ENCODE measurements at places on chromosomes 4 and X. TPM values are rescaled to one million over a fixed set of nuclear protein-coding genes. Genes with fewer than 3 reads are reported as not detected.

- no peak overlapping the region for H3K27ac ChIP-seq
- no peak for DNase-seq
Observed at GRCh38 chrX:1397441-1398270, 5.7 kb upstream of the SLC25A6 start.

The NLGN3 gene
- total RNA-seq = 29.5 TPM

The FUNDC2 gene
- 105 TPM for total RNA-seq

- H3K4me3 ChIP-seq = peak within 1 kb of the TSS; percentile 97
- DNase-seq = peak; percentile 59
- H3K27me3 ChIP-seq = no peaks in the 10 kb centered on the region
- H3K27ac ChIP-seq = peak within 1 kb of the TSS; percentile 97
Observed at GRCh38 chrX:57121162-57121755, at the start of gene SPIN2B. Gene SPIN2B, minus strand, starts transcription at chrX:57121548.

The SYN1 gene
- 4.5 TPM for total RNA-seq

DNA sequence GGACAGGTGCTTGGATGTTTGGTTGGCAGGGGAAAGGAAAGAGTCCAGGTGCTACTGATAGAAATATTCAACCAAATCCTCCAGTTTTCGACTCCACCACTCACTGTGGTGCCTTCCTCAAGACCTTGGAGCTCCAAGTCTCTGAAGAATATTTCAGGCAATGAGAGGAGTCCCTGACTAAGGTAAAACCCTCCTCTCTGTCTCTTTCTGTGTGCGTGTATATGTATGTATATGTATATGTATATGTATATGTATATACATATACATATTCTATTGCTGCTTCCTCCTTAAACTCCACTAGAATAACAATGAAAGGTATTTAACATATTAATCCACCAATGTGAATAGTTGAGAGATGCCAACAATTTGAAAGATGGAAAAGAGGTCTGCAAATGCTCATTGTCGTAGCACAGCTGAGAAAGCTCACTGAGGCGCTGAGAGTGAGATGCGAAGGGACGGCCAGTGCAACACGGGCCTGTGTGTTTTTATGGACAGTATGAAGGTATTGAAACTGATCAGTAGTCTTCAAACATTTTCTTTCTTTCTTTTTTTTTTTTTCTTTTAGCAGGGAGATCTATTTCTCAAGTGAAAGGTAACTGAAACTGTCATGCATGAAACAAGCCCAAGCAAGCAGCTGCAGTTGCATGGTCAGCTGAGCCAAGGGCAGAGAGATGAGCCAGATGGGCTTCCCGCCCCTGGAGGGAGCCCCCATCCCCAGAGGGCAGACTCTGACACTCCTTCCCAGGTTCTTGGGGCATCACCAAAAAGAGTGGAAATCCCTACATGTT, 41.1 kb upstream of the HS3ST1 start:
- no peak overlapping the region for H3K4me3 ChIP-seq
- peaks cover 3% of the 10 kb centered on the region for H3K4me1 ChIP-seq
- DNase-seq = no peak
- H3K27me3 ChIP-seq = no peaks in the 10 kb centered on the region
- no peak overlapping the region for H3K27ac ChIP-seq
- H3K36me3 ChIP-seq = no peaks in the 10 kb centered on the region

The PABPC1L2A gene
- 0.23 TPM for total RNA-seq

- DNase-seq = no peak
- no peak overlapping the region for H3K27ac ChIP-seq
- H3K36me3 ChIP-seq = no peaks in the 10 kb centered on the region
- no peaks in the 10 kb centered on the region for H3K4me1 ChIP-seq
- no peaks in the 10 kb centered on the region for H3K27me3 ChIP-seq
Observed at GRCh38 chr4:176052744-176053143, 12.9 kb upstream of the WDR17 start.

DNA sequence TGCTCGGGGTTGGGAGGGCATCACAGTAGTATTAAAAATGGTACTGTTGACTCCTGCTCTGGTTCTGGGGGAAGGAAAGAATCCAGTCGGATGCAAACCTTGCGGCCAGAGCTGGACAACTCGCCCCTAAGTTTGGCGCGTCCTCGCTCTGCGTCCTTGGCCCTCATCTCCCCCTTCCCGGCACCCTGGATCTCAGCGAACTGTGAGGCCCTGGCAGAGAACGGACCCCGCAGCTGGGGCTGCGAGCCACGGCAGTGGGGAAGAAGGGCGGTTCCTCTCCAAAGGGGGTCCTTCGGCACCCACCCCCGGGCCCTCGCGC, 14.0 kb downstream of the ARHGEF6 start:
- DNase-seq = no peak
- H3K36me3 ChIP-seq = no peaks in the 10 kb centered on the region
- no peaks in the 10 kb centered on the region for H3K27me3 ChIP-seq
- H3K4me3 ChIP-seq = peak overlapping the region; percentile 81
- H3K4me1 ChIP-seq = peaks cover 7% of the 10 kb centered on the region

The MSN gene
- 184 TPM for total RNA-seq

GRCh38 chr4:84498935-84499623, at the start of gene NKX6-1:
Gene NKX6-1, minus strand, starts transcription at chr4:84499292. Its CDS starts 1,064 bp downstream, at chr4:84498228.
- peak; percentile 76 for DNase-seq
- peaks cover 74% of the 10 kb centered on the region for H3K4me1 ChIP-seq
- H3K4me3 ChIP-seq = peak within 1 kb of the TSS; percentile 95
- peaks cover 7% of the 10 kb centered on the region for H3K36me3 ChIP-seq
- H3K27me3 ChIP-seq = peaks cover 94% of the 10 kb centered on the region

DNA sequence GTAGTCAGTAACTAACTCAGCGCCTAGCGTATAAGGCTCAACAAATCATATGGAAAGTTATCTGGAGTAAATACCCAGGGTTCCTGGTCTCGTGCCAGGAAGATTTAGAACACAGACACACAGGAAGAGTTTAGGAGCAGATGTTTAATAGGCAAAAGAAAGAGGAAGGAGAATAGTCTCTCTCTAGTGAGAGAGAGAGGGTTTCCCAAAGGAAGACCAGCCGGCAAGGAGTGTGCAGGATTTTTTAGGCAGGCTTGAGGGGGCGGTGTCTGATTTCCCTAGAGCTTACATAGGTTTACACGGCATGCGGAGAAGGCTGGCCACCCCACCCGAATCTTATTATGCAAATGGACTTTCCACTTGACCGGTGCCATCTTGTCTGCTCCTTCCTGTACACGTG, 284.0 kb upstream of the FRG1 start:
- no peaks in the 10 kb centered on the region for H3K4me1 ChIP-seq
- H3K36me3 ChIP-seq = no peaks in the 10 kb centered on the region
- H3K27me3 ChIP-seq = no peaks in the 10 kb centered on the region
- H3K27ac ChIP-seq = no peak overlapping the region
- H3K4me3 ChIP-seq = no peak overlapping the region
- DNase-seq = no peak

The FGA gene
- total RNA-seq = not detected

- peaks cover 5% of the 10 kb centered on the region for H3K36me3 ChIP-seq
- no peaks in the 10 kb centered on the region for H3K27me3 ChIP-seq
- no peak overlapping the region for H3K4me3 ChIP-seq
- no peak for DNase-seq
Observed at GRCh38 chr4:91057871-91058270, 930.7 kb downstream of the CCSER1 start.

The AKAP4 gene
- not detected for total RNA-seq

- peaks cover 9% of the 10 kb centered on the region for H3K4me1 ChIP-seq
- H3K36me3 ChIP-seq = peaks cover 3% of the 10 kb centered on the region
- no peak overlapping the region for H3K4me3 ChIP-seq
Observed at GRCh38 chr4:157824021-157824420, 348.8 kb downstream of the GASK1B start.

The CENPC gene
- 28.7 TPM for total RNA-seq

The PDGFC gene
- 19.1 TPM for total RNA-seq

The POF1B gene
- not detected for total RNA-seq

The TNMD gene
- total RNA-seq = not detected

The AMELX gene
- not detected for total RNA-seq

DNA sequence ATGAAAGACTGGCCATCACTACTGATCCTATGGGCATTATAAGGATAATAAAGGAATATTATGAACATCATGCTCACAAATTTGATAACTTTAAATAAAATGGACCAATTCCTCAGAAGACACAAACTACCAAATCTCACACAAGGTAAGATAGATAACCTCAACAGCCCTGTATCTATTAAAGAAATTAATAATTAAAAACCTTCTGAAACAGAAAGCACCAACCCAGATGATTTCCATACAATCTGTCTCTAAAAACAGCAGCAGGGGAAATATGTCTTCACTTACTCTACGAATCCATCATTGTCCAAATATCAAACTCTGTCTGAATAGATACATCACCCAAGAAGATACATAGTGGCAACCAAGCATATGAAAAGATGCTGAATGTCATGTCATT, 55.2 kb downstream of the LCORL start:
- DNase-seq = no peak
- no peaks in the 10 kb centered on the region for H3K4me1 ChIP-seq
- no peaks in the 10 kb centered on the region for H3K27me3 ChIP-seq
- no peak overlapping the region for H3K4me3 ChIP-seq
- no peak overlapping the region for H3K27ac ChIP-seq

DNA sequence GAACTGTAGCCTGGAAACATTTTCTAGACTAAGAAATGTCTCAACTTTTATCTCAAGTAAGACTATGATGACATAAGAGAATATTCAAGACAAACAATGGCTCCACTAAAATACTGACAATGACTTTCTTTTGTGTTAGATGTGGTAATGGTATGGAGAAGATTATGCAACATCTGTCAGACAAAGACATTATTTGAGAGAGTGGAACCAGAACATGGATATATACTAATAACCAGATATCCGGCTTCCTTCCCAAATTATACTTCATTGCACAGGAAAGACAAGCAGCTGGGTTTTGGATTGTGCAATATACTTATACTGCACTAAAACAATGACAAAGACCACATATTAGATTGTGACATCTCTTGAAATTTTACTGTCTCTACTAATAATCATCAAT, 290.8 kb upstream of the GIMD1 start:
- no peaks in the 10 kb centered on the region for H3K27me3 ChIP-seq
- DNase-seq = no peak
- H3K4me3 ChIP-seq = no peak overlapping the region
- H3K4me1 ChIP-seq = no peaks in the 10 kb centered on the region
- H3K27ac ChIP-seq = no peak overlapping the region

DNA sequence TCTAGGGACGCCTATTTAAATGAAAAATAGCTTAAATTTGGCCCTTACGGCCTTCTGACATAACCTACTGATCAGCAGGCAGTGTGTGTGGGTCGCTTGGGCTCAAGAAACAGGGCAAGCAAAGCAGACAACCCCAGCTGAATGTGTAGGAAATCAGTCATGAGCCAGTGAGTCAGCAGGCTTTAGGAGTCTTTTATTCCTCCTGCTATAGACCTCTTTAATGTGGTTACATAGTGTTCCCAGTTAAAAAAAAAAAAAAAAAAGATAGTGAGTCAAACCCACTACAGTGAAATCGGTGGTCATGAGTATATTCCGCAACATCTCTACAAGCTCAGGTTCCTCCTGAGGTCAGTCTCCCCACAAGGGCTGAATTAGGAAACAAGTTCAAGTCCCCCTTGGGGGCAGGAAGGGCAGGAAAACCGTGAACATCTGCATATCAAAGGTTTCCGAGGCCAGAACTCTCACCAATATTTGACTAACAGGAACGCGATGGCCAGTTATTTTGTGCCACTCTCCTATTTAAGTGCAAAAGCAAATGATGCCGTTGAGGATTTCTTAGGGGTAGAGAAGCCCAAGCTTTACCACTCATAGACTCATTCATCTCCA, 32.7 kb downstream of the ACSL1 start:
- no peak for DNase-seq
- H3K4me3 ChIP-seq = no peak overlapping the region
- H3K4me1 ChIP-seq = peaks cover 4% of the 10 kb centered on the region
- no peak overlapping the region for H3K27ac ChIP-seq
- no peaks in the 10 kb centered on the region for H3K27me3 ChIP-seq

DNA sequence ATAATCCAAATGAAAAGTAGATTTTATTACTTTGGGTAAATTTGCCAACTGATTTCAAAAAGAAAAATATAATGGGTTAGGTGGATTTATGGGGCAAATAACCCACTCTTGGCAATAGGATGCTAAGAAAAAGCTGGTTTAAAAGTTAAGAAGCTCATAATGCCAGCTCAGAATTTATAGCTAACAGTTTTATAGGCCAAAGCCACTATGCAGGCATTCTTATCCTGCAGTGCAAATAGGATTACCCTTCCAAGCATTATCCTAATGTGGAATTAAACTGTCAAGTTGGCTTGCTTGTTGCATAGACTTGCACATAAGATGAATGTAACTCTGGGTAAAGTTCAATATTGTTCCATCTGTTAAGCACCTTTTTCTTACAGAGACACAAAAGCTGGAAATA, 703.0 kb downstream of the PCDH18 start:
- H3K27ac ChIP-seq = no peak overlapping the region
- H3K27me3 ChIP-seq = no peaks in the 10 kb centered on the region
- H3K4me3 ChIP-seq = no peak overlapping the region
- DNase-seq = no peak

DNA sequence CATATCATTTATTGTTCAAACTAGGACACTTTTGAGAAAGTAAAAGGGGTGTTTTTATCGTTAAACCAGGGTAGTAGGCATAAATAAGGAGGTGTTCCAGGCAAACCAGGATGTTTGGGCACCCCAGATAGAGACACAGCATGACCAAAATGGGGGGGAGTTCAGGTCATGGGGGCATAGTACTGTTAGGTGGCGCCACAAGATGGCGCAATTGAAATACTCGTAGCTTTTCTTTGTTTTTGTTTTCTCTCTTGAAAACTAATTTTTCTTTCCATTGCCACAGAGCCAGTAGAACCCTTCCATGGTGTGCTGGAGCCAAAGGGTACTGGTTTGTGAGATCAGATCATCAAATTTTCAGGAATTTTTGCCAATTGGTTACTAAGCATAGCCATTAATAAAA, 283.4 kb downstream of the BCOR start:
- H3K27me3 ChIP-seq = no peaks in the 10 kb centered on the region
- no peak for DNase-seq
- H3K36me3 ChIP-seq = no peaks in the 10 kb centered on the region
- H3K27ac ChIP-seq = no peak overlapping the region
- no peak overlapping the region for H3K4me3 ChIP-seq

The ARHGEF6 gene
- 2.7 TPM for total RNA-seq

DNA sequence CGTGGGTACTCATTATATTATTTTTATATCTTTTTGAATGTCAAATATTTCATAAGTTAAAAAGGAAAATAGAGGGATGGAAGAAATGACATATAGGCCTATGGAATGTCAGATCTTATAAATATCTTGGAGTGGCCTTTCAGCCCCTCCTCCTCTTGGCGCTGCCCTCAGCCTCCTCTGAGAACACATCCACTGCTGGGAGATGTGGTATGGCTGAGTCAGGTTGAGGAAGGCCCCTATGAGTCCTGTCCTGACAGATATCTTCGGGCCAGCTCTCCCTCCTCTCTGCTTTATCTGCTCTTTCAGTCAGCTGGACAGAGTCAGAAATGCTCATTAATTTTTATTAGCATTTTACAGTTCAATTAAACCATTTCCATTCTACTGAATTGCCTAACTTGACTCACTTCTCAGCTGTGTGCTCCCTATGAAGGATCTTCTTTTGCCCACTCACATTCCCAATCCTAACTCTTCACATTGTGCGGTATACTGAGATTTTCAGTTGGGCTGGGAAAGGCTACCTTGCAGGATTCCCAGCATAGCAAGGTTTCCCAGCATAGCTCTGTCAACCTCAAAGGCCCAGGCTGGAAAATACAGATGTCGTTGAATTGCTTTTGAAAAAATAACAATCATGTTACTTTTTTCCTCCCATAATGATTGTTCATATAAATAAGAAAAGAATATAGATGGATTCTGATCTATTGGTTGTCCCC, 128.0 kb downstream of the ARHGEF9 start:
- H3K27ac ChIP-seq = no peak overlapping the region
- H3K36me3 ChIP-seq = peaks cover 28% of the 10 kb centered on the region
- DNase-seq = no peak

GRCh38 chr4:183596067-183596757, 62.8 kb downstream of the RWDD4 start:
- no peak overlapping the region for H3K4me3 ChIP-seq
- DNase-seq = no peak
- no peaks in the 10 kb centered on the region for H3K36me3 ChIP-seq
- H3K4me1 ChIP-seq = peaks cover 8% of the 10 kb centered on the region

Measured in neural crest cell (in vitro differentiated cells).